ENCODE measurements at places on chromosomes 11 and 22.

DNA sequence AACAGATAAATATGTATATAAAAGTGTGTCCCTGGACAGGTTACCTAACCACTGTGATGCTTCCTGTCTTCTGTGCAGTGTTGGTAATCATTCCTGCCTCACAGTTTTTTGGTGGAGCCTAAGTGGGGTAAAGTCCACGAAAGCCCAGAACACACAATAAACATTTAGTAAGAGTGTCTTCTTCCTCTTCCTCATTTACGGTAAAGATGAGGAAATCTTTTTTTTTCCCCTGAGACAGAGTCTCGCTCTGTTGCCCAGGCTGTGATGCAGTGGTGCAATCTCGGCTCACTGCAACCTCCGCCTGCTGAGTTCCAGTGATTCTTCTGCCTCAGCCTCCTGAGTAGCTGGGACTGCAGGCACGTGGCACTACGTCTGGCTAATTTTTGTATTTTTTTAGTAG lies 117.1 kb downstream of the LDLRAD3 start:
- DNase-seq, result no peak

DNA sequence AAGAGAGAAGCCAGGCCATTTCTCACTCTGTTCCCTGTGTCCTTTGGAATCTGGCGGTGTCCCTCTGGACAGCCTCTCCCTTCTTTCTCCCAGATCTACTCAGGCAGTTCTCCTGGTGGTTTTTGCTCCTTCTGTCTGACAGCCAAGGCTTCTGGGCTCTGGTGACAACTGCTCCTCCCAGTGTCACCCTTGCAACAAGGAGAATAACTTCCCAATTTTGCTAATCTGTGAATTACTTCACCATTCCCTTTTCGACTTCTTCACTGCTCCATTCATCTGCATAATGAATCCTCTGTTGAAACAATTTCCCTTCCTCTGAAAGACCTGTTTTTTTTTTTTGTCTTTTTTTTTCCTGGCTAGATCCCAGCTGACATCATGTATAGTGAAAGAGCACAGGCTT lies 56.3 kb upstream of the PDE3B start:
- no peak for DNase-seq

DNA sequence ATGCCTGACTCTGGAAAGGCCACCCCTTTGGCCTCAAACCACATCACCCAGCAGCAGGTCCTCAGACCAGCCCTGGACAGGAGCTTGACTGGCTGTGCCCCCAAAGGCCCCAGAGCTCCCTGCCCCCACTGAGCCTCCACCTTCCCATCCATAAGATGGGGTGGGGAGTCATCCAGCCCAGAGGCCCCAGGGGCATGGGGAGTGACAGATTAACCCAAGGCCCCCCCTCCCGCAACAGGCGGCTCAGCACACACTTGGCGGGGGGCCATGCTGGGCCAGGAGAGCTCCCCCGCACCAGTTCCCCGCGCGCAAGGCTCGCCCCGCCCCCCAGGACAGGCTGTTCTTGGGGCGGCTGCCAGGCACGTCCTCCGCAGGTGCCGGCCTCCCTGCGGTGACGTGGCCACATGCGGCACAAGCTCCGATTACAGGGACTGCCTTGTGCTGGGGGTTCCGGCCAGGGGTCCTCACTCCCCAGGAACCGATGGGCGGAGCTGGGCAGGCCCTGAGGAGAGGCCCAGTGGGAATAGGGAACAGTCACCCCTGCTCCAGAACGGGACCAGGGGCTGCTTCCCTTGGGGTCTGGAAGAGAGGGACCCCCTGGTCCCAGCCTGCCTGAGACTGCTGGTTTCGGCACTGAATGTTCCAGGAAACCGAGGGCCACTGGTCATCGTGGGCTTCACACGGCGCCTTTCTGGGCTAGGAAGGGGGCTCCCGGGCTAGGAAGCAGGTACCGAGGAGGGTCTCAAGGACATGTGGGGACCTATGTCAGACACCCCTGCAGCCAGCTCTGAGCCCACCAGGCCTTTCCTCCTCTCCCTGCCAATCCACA lies 5.1 kb upstream of the CDKN1C start:
- DNase-seq, result no peak

DNA sequence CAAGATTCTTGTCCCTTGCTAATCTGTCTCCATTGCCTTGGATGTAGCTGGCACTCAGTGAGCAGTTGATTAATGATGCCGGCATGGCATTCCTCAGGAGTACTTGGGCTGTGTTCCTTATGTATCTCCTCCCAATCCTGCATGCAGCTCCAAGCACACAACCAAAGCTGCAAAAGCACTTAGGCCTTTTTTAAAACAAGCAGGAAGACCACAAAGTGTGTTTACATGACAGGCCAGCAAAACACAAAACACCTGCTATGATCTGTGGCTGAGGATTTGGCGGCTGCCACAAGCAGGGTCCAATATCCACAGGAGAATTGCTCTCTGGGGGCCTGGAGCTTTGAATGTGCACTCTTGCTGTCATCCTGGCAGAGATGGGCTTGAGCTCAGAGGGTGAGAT lies 8.9 kb downstream of the ABTB2 start:
- DNase-seq, result no peak

GRCh38 chr11:76267556-76267955 lies 61.3 kb upstream of the WNT11 start:
- DNase-seq, result no peak
